Thoracic aorta endothelial cell (primary cell): ENCODE measurements at places on chromosomes 4 and X. TPM values are rescaled to one million over a fixed set of nuclear protein-coding genes. Genes with fewer than 3 reads are reported as not detected.

The NDP gene
- 0.27 and 1.2 TPM in 2 replicates for total RNA-seq

The ATOH1 gene
- total RNA-seq: not detected in 2 replicates

The SYP gene
- 0.13 and 0.36 TPM in 2 replicates for total RNA-seq

The FAM90A26 gene
- not detected in 2 replicates for total RNA-seq

The RBM3 gene
- 339 and 433 TPM in 2 replicates for total RNA-seq

The CLDN22 gene
- total RNA-seq: not detected in 2 replicates

The TASL gene
- not detected in 2 replicates for total RNA-seq
